A673 (cell line): ENCODE measurements at places on chromosomes 2 and 18.

DNA sequence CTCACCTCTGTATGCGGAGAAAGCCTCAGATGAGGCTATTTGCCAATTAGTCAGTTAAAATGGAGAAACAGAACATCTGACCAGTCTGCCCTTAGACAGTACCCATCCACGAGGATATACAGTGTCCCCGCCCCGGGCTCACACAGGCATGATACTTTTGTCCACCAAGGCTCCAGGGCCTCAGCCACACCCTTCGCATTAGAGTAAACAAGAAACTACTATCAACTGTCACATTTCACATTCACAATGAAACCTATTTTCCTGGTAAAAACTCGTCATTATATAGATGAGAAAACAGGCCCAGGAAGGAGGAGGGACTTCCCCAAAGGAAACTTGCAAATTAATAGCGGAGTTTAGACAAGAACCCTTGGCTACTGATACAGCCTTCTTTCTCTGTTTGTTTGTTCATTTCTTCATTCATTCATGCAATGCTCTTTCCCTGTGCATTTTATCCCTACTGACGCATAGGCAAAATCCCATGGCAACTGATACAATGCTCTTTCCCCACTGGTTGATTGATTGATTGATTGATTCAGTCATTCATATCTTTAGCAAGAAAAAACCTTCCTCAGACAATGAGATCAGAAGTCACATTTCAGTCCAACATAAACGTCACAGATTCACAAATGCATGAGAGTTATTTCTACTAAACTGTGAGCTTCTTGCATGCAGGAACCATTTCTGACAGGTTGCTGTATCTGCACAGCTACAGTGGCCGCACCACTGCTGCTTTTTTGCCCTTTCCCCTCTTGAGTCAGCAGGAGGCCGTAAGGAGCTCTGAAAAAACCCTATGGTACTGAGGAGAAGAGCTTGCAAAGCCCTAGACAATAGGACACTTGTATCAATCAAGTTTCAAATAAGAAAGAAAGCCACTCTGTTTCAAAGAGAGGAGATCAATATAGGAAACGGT lies 777.1 kb downstream of the RNF144A start:
- no peaks in the 10 kb centered on the region for H3K36me3 ChIP-seq
- no peaks in the 10 kb centered on the region for H3K27me3 ChIP-seq
- no peak overlapping the region for H3K4me3 ChIP-seq
- no peaks in the 10 kb centered on the region for H3K4me1 ChIP-seq
- no peak overlapping the region for H3K27ac ChIP-seq
- DNase-seq = no peak

- H3K36me3 ChIP-seq = no peaks in the 10 kb centered on the region
- peaks cover 14% of the 10 kb centered on the region for H3K4me1 ChIP-seq
- DNase-seq = no peak
- H3K27me3 ChIP-seq = no peaks in the 10 kb centered on the region
- no peak overlapping the region for H3K4me3 ChIP-seq
- no peak overlapping the region for H3K27ac ChIP-seq
These were observed 163.0 kb upstream of the SH3BP4 start for GRCh38 chr2:234788841-234789240.

DNA sequence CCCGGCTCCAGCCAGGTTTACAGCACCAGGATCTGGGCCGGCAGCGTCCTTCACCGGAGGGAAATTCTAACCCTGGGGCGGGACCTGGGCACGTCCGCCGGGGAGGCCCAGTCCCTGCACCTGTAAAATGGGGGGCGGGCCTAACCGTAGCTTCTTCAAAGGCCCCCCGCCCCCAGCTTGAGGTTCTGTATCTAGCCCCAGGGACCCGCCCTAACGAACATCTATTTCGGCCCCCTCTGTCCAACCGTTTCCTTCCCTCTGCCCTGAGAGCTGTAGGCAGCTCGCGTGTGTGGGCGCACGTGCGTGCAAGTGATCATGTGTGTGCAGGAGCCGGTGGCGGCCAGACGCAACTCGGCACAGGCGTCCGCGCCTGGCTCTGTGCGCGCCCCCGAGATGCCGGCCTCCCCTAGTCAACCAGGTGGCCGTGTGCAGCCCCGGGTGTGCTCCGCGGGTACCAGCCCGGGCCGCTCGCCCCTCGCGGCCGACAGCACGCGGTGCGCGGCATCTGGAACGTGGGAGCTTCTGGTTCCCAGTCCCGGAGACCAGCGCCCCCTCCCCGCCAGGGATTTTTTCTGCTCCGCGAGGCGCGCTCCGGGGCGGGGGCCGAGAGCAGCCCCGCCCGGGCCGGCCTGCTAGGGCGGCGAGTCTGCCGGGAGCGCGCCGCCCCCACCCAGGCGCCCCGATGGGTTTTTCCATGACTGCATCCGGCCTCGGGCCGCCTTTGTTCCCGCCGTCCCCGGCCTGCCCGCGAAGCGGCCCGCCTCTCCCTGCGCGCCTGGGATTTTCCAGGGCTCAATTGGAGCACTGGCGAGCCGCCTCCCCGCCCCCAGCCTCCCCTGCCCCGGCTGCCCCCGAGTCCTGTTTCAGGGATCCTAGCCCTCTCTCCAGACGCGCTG lies 21.2 kb downstream of the TEX44 start:
- peaks cover 27% of the 10 kb centered on the region for H3K4me1 ChIP-seq
- peak overlapping the region; percentile 42 for H3K27ac ChIP-seq
- H3K36me3 ChIP-seq = no peaks in the 10 kb centered on the region

DNA sequence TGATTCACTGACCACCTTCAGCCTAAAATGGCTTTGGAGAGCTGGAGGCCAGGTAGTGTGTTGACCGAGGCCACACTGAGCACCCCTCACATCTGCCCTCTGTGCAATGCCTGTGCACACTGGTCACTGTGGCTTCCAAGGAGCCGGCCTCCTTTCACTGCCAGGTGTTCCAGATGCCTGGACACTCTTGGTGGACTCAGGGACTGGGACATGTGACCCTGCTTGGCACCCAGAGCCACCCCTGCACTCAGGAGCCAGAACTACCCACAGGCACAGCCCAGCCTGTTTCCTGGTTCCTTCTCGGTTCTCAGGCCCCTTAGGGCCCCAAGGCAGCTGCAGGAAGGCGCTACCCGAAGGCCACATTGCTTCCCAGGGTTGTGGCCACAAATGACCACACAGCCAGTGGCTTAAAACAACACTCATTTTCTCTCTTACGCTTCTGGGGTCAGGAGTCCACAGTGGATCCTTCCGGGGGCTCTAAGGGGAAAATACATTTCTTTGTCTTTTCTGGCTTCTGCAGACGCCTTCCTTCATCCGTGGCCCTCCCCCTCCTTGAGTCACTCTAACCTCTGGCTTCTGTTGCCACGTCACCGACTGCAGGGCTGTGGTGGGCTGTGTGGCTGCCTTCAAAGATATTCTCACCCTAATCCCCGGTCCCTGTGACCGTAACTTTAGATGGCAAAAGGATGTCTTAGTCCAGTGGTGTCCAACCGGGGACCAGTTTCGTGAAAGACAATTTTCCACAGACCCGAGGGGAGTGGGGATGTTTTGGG lies 78.6 kb downstream of the ASB1 start:
- H3K27me3 ChIP-seq = peaks cover 4% of the 10 kb centered on the region
- DNase-seq = no peak
- H3K4me3 ChIP-seq = no peak overlapping the region
- H3K36me3 ChIP-seq = no peaks in the 10 kb centered on the region
- H3K27ac ChIP-seq = no peak overlapping the region

DNA sequence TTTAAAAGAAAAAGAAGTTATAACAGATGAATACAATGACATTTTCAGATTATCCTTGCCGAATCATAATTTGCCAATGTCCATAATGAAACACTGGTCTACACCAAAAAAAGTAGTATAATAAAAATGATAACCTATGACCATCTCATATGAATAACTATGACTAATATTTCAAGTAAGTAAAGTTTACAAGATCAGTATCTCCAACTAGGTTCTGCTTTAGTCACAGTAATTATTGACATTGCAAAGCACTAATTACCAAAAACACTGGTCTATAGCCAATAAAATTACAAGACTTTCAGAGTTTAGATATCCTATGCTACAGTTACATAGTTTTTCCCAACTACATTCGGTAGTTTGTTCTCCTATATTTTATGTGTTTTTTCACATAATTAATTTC lies 136.7 kb downstream of the MEMO1 start:
- DNase-seq = no peak
- H3K36me3 ChIP-seq = no peaks in the 10 kb centered on the region
- no peaks in the 10 kb centered on the region for H3K4me1 ChIP-seq
- H3K27ac ChIP-seq = no peak overlapping the region
- H3K27me3 ChIP-seq = no peaks in the 10 kb centered on the region

GRCh38 chr18:22136395-22136794 lies 33.0 kb upstream of the GATA6 start:
- H3K36me3 ChIP-seq = no peaks in the 10 kb centered on the region
- H3K27me3 ChIP-seq = no peaks in the 10 kb centered on the region
- H3K4me1 ChIP-seq = no peaks in the 10 kb centered on the region

GRCh38 chr18:45518311-45519155 lies 96.7 kb upstream of the SLC14A2 start:
- no peaks in the 10 kb centered on the region for H3K36me3 ChIP-seq
- H3K27ac ChIP-seq = no peak overlapping the region
- DNase-seq = no peak
- H3K4me1 ChIP-seq = no peaks in the 10 kb centered on the region
- H3K27me3 ChIP-seq = no peaks in the 10 kb centered on the region

- no peaks in the 10 kb centered on the region for H3K36me3 ChIP-seq
- no peak overlapping the region for H3K4me3 ChIP-seq
- H3K27me3 ChIP-seq = no peaks in the 10 kb centered on the region
- no peak overlapping the region for H3K27ac ChIP-seq
- no peaks in the 10 kb centered on the region for H3K4me1 ChIP-seq
These were observed 199.9 kb downstream of the ACTR3 start for GRCh38 chr2:114089636-114090319.

DNA sequence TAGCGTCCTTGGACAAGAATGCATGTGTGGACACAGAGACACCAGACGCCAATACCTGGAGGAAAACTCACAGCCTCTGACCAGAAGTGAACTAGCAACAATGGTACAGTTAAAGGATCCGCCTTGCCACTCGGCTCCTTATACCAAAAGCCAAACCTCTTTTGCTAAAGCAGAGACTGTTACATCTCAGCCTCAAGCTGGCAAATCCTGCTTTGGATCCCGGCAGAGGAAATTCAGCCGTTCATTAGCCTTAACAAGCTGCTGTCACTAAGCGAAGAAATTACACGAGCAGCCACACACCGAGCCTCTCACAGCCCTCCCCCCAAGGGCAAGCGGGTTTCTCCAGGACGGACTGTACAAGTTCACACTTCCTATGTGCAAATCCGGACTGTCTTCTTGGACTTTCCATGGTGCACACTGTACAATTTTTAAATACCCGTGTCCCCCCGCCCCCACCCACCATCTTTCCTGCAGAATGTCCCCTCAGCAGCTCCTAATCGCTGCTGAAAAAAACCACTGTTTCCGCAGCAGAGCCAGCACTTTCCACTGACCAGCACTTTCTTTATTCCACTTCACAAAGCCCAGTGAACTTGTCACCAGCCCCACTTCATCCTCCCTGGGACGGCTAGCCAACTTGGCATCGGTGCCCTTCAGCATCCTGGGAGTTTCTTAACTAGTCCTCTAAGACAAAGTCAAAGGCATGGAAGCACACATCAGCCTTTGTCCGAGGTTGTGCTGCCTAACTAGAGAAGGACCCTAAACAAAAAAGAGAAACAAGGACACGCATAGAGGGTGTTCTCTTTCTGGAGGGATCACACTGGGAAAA lies 1.5 kb downstream of the KLF7 start:
- H3K27ac ChIP-seq = peak overlapping the region; percentile 1
- peak overlapping the region; percentile 83 for H3K4me3 ChIP-seq
- no peaks in the 10 kb centered on the region for H3K27me3 ChIP-seq
- peaks cover 20% of the 10 kb centered on the region for H3K4me1 ChIP-seq
